ENCODE measurements at places on chromosomes 5 and 9. TPM values are rescaled to one million over a fixed set of nuclear protein-coding genes. Genes with fewer than 3 reads are reported as not detected.

GAS1 gene
- total RNA-seq, result 54.6 TPM

F2RL2 gene
- 1.8 TPM for total RNA-seq

IFNA13 gene
- not detected for total RNA-seq

S100Z gene
- not detected for total RNA-seq

ZNG1F gene
- total RNA-seq, result 3.0 TPM

CDO1 gene
- total RNA-seq, result 4.6 TPM

ROR2 gene
- 24.1 TPM for total RNA-seq

AK8 gene
- 0.18 TPM for total RNA-seq

CARTPT gene
- total RNA-seq, result not detected

GLRX gene
- total RNA-seq, result 417 TPM

C5orf47 gene
- total RNA-seq, result not detected

GPX3 gene
- 2.7 TPM for total RNA-seq

NMUR2 gene
- not detected for total RNA-seq

CCDC152 gene
- 1.4 TPM for total RNA-seq

SPINK4 gene
- total RNA-seq, result not detected

LCN9 gene
- total RNA-seq, result not detected

C8G gene
- total RNA-seq, result not detected
